ENCODE measurements at places on chromosomes 1 and 21.

- DNase-seq = no peak
These were observed 107.7 kb upstream of the LMO4 start for GRCh38 chr1:87220993-87221392.

DNA sequence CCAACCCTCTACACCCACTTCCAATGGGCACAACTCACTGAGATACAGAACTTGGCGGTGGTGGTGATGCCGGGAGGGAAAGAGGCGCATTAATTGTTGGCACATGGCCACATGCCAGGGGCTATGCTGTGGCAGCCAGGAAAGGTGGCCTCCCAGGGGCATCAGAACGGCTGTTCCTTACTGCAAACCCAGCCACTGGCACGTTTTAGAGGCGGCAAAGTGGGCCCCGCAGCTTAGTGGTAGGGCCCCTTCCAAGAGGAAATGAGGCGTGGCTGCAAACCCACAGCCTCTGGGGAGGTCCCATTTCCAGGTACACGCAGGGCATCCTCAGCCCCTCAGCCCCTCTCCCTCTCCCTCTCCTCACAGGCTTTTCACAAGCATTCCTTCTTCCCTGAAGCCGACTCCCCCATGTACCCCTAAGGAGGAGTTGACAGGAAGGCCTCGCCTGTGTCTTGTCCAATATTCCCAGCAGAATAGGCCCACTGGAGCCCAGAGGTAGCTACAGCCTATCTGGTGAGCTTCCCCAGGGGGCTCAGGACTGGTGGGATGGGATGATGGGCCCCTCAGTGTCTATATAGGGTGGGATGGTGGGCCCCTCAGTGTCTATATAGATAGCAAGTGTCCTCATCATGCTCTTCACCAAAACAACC, 166.2 kb downstream of the CLIC6 start:
- no peak for DNase-seq

GRCh38 chr21:43835050-43835449, 30.0 kb upstream of the AGPAT3 start:
- no peak for DNase-seq

- no peak for DNase-seq
These were observed 89.9 kb upstream of the LBR start for GRCh38 chr1:225517697-225518096.

DNA sequence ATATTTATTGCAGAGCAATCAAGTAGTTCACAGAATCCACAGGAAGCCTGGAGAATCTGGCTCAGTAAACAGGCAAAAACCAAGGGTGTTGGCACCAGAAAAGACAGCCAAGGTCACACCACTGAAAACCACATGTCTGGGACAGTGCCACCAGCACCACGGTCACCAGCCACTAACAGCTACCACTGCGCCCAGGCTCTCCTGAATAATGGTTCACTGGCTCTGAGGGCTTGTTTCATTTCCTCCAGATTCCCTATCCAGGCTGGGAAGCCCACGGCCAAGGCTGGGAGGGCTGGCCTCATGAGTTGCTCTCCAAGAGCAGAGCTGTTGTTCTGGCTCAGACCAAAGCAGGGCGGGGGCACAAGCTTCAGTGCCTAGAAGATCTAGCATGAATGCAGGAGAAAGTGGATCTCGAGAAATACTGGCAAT, 54.5 kb upstream of the PTGFRN start:
- peak; percentile 69 for DNase-seq

- DNase-seq = peak; percentile 45
These were observed 16.1 kb downstream of the ENSA start for GRCh38 chr1:150613061-150613920.

GRCh38 chr1:16138772-16139221, 17.1 kb downstream of the EPHA2 start:
- DNase-seq = peak; percentile 49

- DNase-seq = no peak
These were observed 610.6 kb downstream of the KIF26B start for GRCh38 chr1:245765230-245766000.

- DNase-seq = no peak
These were observed 129.6 kb downstream of the EVI5 start for GRCh38 chr1:92655197-92655801.

DNA sequence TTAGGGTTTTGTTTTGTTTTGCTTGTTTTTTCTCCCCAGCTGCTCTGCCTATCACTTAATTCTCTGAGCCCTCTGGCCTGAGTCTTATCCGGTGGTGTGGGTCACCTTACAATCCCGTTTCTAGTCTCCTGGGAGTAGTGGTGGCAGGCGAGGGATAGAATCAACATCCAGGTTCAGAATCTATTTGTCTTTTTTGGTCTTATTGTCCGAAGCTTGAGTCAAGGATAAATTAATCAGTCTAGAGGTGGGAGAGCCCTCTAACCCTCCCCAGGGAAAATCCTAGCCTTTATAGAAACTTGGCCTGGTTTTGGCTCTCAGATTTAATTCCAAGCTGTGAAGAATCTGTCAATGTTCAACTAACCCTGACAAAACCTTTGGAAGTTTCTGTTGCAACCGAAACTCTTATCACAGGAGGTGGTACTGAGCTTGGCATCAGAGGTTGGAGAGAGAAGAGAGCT, 246.3 kb downstream of the FGGY start:
- no peak for DNase-seq

GRCh38 chr1:92990828-92991227, 29.6 kb upstream of the DIPK1A start:
- DNase-seq = no peak

- peak; percentile 58 for DNase-seq
These were observed 183.5 kb downstream of the RUNX1 start for GRCh38 chr21:34865400-34866241.

GRCh38 chr1:183075861-183076260, 52.6 kb downstream of the LAMC1 start:
- no peak for DNase-seq

DNA sequence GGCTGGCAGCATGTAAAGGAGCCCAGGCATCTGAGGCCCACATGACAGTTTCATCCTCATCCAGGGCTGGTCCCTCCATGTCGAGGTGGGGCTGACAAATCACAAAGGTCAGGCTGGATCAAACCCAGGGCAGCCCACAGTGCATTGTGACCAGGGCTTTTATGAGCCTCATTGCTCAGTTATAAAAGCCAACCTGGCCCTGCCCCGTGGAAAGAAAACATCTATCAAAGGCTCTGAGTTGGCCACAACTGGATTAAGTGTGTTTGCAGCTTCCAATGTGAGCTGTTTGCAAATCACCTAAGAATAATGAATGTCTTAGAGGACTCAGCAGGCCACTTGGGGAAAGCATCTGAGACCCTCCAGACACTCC, 45.4 kb downstream of the GRHL3 start:
- no peak for DNase-seq

GRCh38 chr21:37244501-37245095, 22.5 kb downstream of the VPS26C start:
- no peak for DNase-seq

- no peak for DNase-seq
These were observed 5.9 kb upstream of the TNFSF4 start for GRCh38 chr1:173212952-173213491.

DNA sequence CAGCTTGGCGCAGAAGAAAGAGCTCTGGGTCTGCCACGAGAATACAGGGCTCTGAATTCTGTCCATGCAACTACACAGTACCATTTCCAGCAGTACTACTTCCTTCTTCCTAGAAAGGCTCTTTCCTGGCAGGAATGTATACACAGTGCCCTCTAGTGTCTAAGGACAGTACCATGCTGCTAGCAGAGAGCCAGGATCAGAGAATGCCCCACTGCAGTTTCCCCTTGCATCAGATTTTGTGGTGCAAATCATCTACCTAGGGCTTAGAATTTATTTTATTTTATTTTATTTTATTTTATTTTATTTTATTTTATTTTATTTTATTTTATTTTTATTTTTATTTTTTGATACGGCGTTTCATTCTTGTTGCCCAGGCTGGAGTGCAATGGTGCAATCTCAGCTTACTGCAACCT, 50.8 kb downstream of the PAX7 start:
- no peak for DNase-seq

DNA sequence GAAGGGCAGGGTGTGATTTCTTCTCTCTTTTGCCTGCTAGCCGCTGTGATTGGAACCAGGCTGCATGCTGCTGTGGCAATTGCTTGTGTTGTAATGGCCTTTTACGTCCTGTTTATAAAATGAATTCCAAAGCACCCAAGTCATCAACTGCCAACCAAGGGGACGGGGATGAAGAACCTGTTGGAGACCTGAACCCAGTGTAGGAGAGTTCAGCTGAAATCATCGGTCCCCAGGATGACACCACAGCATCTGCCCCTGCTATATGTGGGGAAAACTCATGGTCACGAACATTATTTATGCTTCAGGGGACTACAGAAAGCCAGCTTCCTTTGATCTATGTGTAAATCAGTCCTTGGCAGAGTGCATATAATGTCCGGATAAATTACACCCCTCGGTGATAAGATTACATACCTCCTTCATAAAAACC, 3.8 kb downstream of the TMEM167B start:
- no peak for DNase-seq

- peak; percentile 74 for DNase-seq
These were observed 2.0 kb downstream of the SKI start for GRCh38 chr1:2229911-2230731.

DNA sequence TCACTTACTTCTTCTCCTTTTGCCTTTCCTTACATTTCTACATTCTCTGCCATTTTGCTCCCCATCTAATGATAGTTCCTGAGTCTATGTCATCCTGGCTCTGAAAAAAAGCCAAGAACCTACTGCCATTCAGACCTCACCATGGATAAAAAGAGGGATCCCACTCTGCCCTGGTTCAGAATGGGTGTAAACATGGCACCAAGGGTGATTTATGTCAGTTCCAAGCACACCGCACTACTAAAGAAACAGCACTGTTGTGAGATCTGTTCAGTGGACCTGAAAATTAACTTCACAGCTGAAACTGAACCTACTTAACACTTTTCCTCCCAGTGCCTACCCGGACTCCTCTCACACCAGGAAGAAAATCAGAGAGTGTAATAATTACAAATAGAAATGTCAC, 72.3 kb upstream of the NTPCR start:
- DNase-seq = no peak

GRCh38 chr1:165187031-165188009, 169.2 kb downstream of the LMX1A start:
- no peak for DNase-seq

GRCh38 chr1:214386747-214387146, 105.8 kb downstream of the SMYD2 start:
- DNase-seq = no peak

GRCh38 chr1:26701266-26701994, 5.6 kb downstream of the ARID1A start:
- no peak for DNase-seq

- DNase-seq = no peak
These were observed 189.4 kb upstream of the HOOK1 start for GRCh38 chr1:59625384-59625783.

GRCh38 chr1:91161749-91162148, 139.9 kb upstream of the ZNF644 start:
- no peak for DNase-seq

DNA sequence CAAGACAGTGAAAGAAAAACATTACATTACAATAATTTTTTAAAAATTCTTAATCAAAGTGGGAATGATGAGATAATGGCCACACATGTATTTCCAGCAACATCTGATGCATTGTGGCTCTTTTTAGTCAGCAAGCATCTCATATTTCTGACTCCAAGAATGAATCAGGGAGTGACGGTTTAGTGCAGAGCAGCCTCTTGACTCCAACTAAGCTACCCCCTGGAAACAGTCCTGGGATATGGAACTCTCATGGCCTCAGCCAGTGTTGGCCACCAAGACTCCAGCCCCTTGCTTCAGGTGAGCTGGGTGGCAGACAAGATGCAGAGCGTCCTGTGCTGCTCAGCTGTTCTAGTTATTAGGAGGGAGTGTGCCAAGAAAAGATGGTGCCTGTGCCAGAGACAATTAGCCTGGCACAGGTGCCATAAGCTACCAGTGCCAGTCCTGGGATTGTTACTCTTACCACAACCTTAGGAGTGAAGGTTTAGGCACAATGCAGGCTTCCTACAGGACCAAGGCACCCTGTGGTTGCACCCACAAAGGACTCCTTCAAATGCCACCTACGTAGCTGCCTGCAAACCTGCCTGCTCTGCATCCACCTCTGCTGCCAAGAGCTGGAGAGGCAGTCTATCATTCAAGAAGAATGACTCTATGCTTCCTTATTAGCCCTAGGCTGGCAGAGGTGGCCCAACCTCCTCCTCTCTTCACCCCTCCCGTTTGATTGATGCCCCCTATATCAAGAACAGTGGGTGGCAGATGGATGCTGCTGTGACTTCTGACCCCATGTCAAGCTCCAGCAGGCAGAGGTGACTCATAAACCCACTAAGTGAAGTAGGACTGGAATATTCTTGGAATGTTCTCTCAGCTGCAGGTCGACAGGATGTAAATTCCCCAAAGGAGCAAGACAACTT, 6.0 kb upstream of the SEC16B start:
- DNase-seq = no peak

- DNase-seq = no peak
These were observed 283.9 kb downstream of the PBX1 start for GRCh38 chr1:164842870-164843269.

GRCh38 chr1:29113413-29114117, 10.1 kb downstream of the TMEM200B start:
- DNase-seq = no peak

DNA sequence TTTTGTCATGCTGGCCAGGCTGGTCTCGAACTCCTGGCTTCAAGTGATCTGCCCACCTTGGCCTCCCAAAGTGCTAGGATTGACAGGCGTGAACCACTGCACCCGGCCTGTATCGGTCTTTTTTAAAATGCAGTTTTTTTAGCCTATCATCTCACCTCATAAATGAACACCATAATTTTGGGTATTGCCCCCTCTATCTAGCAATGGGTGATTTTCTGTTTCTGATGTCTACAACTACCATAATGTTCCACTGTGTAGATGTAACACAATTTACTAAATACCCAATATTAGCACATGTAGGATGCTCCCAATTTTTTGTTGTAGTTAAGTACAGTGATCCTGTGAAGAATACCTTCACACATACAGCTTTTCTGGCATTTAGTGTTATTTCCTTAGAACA, 2.0 kb upstream of the CAMTA1 start:
- no peak for DNase-seq

DNA sequence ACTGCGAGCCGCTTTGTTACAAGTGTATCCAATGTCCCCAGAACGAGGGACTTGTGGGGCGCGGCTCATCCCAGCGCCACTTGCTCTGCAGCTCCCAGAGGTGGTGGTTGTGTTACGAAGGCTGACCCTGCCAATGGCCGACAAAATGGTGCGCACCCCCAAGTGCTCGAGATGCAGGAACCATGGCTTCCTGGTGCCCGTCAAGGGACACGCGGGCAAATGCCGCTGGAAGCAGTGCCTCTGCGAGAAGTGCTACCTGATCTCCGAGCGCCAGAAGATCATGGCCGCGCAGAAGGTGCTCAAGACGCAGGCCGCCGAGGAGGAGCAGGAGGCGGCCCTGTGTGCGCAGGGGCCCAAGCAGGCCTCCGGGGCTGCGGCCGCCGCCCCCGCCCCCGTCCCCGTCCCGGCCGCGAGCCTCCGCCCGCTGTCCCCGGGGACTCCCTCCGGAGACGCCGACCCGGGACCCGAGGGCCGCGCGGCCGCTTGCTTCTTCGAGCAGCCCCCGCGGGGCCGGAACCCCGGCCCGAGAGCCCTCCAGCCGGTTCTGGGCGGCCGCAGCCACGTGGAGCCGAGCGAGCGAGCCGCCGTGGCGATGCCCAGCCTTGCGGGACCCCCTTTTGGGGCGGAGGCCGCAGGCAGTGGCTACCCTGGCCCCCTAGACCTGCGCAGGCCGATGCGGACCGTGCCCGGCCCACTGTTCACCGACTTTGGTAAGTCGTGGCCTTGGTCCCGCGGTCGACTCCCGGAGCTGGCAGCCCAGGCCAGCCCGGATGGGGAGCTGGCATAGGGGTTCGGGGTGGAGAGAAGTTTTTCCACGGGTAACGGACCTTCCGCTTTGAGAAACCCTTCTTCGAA, at the start of gene DMRTB1:
Gene DMRTB1, plus strand, starts transcription at position 79 of the 855 bp plus-strand sequence. Its CDS starts 55 bp downstream, at position 134.
- no peak for DNase-seq

- no peak for DNase-seq
These were observed 45.4 kb downstream of the YARS1 start for GRCh38 chr1:32771561-32772280.

All from left cardiac atrium (tissue), 4 donors.